ENCODE measurements at places on chromosomes 6 and 20.

GRCh38 chr20:63223121-63223825 lies 7.3 kb upstream of the YTHDF1 start:
- no peak for DNase-seq

DNA sequence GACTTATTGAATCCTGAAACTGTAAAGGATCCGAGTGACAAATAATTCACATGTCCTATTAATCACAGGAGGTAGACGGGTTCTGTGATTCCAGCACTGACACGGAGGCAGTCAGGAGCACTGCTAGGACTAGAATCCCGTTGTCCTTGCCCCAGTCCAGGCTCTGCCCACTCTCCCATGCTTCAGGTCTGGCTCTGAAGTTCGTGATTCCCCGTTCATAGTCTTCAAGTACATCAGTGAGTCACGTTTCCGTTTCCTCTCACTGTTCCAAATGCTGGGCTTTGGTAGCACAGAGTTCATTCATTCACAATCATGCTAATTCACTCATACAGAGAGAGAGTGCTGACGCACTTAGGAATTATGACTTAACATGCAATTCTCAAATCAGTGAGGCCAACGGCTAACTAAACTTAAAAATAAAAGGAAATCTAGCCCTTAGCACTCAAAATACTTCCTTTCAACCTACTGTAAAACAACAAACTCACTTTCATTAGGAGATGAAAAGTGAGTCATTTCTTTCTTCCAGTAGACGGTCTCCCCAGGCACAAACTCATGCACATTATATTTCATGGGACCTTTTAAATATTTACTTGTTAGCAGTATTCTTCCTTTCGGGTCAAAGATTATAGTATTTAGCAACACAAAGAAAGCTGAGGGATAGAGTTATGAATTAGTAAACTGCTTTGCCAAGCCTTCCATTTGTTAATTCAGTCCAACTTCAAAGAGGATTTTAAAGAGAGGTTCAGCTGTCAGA lies 94.0 kb upstream of the NHSL1 start:
- DNase-seq = no peak

- DNase-seq = no peak
These were observed 40.7 kb upstream of the CCDC167 start for GRCh38 chr6:37540390-37540789.

- no peak for DNase-seq
These were observed 45.5 kb downstream of the SNAP25 start for GRCh38 chr20:10264166-10264558.

GRCh38 chr6:47258724-47259347 lies 50.9 kb downstream of the TNFRSF21 start:
- DNase-seq = no peak

DNA sequence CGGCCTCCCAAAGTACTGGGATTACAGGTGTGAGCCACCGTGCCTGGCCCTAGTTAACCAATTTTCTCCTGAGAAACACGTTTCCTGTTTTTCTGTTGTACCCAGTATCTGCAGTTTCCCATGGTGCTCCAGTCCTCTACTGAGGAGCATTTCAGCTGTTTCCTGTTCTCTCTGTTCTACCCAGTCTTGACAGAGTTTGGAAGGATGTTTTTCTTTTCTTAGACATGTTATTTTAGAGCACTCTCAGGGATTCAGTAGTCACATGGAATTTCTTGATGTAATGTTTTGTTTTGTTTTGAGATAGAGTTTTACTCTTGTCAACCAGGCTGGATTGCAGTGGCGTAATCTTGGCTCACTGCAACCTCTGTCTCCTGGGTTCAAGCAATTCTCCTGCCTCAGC lies 129.8 kb upstream of the TIAM2 start:
- DNase-seq = no peak

DNA sequence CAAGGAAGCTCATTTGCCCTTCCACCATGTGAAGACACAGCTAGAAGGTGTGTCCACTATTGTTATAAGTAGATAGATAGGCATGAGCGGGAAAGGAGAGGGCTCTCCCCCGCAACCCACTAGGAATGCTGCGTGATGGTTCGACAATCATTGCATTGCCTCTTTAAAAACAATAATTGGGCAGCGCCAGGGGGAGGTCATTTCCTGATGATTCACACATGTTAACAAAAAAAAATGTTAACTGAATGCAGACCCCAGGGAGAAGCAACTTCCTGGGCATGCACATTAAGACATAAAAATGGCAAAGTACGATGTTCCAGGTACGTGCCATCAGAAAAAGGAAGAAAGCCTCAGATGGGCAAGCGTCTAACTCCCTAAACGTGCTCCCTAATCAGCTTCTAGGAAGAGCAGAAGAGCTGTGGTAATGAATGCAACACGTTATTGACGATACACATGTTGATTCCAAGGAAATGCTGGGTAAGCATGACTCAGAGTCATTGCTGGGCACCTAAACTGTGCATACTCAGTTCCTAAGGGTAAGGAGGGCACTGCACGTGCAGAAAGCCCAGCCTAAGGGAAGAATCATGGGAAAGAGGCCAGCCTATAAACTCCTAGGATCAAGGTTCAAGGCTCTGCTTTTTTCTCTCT lies 113.7 kb downstream of the FAM217A start:
- no peak for DNase-seq

DNA sequence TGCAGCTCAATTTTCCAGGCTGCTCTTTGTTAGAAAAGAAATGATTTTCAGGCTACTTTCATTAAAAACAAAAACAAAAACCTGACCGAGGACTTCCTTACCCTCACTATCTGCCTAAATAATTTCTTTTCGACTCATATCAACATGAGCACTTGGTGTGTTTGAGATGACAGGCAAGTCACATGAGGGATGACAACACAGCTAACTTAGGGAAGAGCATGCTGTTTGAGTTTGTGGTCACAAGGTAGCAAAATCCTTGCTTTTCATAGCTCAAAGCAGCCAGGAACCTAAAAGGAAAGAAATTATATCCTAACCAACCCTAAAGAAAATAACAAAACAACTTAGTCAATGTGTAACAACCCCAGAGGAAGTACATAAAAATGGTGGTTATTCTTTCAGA lies 459.5 kb downstream of the KIF16B start:
- DNase-seq = no peak

DNA sequence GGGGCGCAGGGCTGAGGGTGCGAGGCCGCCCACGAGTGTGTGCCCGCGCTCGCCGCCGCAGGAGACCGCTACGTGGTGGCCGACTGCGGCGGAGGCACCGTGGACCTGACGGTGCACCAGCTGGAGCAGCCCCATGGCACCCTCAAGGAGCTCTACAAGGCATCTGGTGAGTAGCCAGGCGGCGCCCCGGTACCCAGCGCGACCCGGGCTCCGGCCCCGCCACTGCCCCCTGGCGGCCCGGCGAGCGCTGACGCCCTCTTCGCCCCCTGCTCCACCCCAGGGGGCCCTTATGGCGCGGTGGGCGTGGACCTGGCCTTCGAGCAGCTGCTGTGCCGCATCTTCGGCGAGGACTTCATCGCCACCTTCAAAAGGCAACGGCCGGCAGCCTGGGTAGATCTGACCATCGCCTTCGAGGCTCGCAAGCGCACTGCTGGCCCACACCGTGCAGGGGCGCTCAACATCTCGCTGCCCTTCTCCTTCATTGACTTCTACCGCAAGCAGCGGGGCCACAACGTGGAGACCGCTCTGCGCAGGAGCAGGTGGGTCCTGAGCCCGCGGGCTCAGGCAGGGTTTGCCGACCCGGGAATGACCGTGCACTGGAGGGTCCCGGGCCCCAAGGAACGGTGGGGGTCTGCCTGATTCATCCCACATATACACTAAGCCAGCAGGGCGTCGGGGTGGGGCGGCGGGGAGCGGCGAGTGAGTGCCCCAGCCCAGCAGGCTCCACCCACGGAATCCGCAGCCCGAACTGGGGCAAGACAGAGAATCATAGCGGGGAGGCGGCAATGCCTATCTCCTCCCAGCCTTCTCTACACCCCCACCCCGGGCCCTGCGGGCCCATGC lies 17.4 kb downstream of the HSPA12B start:
- no peak for DNase-seq

- no peak for DNase-seq
These were observed 178.7 kb upstream of the TNFAIP3 start for GRCh38 chr6:137688230-137688971.

DNA sequence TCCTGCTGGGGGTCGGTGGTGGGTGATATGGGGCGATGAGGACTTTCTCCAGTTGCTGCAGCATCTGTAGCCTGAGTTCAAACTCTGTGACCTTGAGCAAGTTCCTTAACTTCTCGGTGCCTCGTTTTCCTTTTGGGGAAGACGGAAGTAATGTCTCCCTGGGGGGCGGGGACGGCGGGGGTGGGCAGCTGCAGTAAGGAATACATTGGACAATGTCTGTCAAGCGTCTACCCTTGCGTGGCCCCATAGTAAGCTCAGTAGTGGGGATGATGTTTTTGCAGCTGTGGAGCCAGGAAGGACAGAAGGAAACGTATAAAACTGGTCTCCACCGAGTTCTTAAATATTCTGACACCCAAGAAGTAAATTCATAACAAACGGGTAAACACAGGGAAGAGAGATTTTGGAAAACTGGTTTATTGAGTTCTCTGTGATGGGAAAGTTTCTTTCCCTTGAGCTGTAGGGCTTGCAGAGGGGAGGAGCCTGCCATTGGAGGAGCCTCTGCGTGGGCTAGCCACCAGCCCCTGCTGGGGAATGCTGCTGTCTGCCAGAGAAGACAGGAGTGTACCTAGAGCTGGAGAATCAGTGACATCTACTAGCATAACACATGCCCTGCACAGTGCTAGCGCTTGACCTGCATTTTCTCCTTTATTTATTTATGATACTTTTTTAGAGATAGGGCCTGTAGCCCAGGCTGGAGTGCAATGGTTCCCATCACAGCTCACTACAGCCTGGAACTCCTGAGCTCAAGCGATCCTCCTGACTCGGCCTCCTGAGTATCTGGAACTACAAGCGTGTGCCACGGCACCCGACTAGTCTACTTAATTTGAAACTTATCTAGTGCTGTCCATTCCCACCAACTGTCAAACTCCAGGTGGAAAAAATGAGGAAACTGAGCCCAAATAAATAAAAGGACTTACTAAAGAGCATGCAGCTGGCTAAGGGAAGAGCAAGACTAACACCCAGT lies 1.2 kb upstream of the ACSS1 start:
- DNase-seq = no peak

GRCh38 chr20:37576911-37577310 lies 49.2 kb upstream of the BLCAP start:
- DNase-seq = no peak

DNA sequence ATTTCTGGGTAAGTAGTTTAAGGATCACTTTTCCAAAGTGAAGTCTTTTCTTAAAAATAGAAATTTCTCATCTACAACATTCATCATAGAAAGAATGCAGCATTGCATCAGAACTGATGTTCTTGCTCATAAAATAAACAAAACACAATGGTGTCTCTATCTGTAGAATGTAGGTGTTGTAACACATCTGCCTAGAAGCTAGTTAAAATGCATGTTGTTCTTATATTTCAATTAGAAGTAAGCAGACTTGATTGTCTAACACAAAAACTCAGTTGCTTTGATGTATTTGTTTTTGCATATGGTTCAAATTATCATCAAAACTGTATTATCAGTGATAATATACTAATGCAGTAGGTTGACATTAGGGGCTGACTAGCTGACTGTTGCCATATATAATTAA lies 654.7 kb upstream of the FLRT3 start:
- no peak for DNase-seq
